GM06990 (cell line): ENCODE measurements at places on chromosomes 16 and 17.

DNA sequence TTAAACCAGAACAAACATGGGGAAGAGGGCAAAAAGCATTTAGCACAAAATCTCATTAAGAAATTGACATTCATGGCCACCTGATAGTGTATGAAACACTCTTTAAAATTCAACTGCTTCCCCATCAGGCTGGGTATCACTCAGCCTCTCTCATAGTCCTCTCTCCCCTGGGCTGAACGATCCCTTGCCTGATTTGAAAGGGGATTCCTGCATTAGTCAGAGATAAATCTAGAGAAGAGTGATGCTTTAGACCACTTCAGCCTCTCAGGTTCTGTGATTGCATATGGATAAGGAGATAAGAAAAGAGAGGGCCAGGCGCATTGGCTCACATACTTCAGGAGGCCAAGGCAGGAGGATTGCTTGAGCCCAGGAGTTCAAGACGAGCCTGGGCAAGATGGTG lies 280.0 kb downstream of the SOX9 start:
- no peak for DNase-seq

DNA sequence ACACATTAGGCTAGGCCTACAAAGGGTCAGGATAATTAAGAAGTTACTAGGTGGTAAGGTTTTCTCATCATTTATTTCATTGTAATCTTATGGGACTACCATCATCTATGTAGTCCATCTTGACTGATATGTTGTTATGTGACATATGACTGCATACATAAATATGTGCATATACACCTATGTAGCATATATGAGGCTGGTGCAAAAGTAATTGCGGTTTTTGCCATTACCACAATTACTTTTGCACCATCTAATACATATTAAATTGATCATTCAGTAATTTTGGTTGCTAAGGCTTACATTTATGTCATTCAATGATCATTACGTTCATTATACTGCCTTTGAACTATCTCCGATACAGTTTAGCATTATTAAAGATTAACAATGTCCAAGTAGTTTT lies 167.8 kb upstream of the AXIN2 start:
- DNase-seq: no peak

DNA sequence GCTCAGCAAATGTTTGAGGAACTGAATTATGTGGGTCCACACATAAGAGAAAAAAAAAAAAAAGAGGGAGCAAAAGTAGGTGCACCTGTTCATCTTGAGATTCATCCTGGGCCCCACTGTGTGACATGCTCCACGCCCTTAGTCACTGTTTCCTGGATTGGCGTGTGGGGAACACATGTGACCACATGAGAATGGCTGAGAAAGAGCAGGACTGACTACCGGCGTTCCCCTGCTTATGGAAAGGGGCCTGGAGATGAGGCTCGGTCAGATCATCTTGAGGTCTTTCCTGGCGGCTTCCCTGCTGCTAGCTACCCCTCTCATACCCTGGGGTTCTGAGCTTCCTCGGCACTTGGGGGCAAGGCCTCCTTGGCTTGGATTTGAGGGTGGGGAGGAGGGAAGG lies 3.9 kb downstream of the DEXI start:
- DNase-seq: no peak

DNA sequence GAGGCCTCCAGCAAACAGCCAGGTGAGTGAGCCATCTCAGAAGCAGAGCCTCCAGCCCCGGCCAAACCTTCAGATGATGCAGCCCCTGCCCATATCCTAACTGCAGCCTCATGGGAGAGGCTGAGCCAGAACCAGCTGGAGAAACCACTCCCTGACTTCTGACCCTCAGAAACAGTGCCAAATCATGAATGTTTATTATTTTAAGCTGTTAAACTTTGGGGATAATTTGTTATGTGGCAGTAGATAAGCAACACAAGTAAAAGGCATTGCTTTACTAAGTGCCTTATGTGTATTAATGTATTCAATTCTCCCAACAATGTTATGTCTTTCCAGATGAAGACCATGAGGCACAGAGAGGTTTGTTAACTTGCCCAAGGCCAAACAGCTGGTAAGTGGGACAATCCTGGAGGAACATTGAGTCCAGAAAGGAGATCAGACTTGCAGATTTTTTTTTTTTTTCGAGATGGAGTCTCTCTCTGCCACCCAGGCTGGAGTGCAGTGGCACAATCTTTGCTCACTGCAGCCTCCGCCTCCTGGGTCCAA lies 59.6 kb downstream of the SOCS1 start:
- no peak for DNase-seq

DNA sequence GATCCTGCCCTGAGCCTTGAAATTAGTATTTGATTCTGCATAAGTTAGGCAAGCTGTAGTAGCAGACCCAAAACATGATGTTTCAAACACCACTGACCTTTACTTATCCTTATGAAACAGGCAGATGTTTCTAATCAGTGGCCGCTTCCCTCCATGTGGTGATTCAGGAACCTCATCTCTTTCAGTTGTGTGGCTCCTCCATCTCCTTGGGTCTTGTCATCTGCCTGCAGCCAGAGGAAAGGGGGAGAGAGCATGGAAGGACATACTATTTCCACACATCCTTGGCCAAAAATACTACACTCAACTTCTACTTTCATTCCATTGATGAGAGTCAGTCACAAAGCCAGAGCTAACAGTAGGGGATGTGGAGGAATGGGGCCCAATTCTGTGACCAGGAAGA lies 41.6 kb upstream of the IRX6 start:
- no peak for DNase-seq

- no peak for DNase-seq
These were observed 8.9 kb upstream of the MYH11 start for GRCh38 chr16:15865742-15866141.

DNA sequence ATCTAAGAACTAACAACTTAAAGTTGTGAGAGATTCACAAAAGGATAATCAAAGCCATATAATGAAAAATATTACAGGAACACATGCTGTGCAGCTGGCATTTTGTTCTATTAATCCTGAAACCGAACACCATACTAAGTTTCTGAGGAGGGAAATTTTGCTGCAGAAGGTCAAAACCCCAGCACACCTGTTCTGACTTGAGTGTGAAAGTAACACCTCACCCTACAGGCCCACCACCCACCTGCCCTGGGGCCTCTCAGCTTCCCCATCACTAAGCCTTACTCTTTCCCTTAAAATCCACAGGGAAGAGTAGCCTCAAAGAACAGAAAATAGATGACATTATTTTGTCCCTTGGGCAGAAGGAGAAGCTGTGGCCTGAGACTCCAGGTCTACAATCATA lies 44.8 kb downstream of the STAT5A start:
- no peak for DNase-seq

DNA sequence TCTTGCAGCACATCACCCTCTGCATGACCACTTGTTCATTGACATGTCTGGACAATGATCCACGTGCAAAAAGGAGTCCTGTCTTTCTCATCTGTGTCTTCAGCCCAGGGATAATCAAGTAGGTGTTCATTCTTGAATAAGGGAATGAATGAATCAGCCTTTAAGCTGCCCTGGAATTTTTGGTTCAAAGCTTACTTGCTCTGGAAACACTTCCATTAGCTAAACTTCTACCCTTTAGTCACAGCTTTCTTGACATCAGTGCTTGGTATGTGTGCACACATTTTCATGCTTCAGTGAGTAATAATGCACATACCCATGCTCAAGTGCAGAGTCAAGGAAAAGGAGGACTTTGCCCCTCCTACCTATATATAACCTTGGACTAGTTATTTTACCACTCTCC lies 103.0 kb upstream of the CDH13 start:
- DNase-seq: no peak

- DNase-seq: no peak
These were observed 51.1 kb downstream of the ADAMTS18 start for GRCh38 chr16:77383606-77384187.

DNA sequence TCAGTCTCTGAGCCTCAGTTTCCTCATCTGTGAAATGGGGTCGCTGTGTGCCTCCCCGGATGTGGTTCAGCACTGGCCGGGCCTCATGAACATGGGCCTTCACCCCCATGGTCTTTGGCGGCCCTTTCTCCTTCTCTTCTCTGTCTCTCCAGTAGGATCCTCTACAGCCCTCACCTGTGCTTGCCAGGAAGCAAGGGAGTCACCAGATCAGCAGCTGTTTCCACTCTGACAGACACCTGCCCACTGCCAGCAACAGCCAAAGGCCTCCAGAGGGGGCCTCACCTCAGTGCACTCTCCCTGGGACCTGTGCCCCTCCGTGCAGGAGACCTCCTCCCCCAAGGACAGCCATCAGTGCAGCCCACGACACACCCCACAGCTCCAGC lies 89.4 kb downstream of the C16orf78 start:
- no peak for DNase-seq

GRCh38 chr17:47726796-47727703 lies 6.0 kb upstream of the TBX21 start:
- DNase-seq: no peak

DNA sequence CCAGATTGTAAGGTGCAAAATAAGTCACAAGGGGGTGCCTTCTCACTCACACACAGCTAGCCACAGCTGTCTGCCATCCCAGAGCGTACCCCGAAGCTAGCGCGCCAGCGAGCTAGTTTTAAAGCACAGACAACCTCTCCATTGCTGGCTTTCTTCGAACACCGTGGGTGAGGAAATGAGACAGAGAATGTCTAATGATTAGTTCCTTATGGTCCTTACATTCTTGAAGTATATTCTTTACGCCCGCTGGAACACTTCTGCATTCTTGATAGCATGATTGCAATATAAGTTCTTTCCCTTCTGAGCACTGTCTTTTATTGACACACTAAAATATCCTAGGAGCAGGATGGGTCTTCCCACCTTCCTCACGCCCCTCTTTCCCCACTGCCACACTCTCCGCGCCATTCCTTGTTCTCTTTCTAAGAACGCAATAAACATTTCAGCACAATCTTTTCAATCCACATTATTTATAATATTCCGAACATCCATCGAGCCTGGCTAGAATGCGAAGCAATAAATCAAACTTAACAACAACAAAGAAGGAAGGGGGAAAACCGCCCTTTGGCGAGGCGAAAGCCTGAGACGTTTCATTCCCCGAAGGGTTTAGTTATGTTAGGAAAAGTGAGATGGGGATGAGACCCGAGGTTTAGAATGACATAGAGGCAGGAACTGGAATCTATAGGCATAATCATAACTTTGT lies 251.3 kb downstream of the NTN1 start:
- DNase-seq: no peak

- no peak for DNase-seq
These were observed 3.3 kb downstream of the MEAK7 start for GRCh38 chr16:84501077-84501735.

GRCh38 chr16:49964973-49965372 lies 60.1 kb upstream of the CNEP1R1 start:
- no peak for DNase-seq

- no peak for DNase-seq
These were observed 25.4 kb downstream of the CCR7 start for GRCh38 chr17:40539711-40540411.

- no peak for DNase-seq
These were observed 55.8 kb upstream of the GSE1 start for GRCh38 chr16:85557083-85557970.

DNA sequence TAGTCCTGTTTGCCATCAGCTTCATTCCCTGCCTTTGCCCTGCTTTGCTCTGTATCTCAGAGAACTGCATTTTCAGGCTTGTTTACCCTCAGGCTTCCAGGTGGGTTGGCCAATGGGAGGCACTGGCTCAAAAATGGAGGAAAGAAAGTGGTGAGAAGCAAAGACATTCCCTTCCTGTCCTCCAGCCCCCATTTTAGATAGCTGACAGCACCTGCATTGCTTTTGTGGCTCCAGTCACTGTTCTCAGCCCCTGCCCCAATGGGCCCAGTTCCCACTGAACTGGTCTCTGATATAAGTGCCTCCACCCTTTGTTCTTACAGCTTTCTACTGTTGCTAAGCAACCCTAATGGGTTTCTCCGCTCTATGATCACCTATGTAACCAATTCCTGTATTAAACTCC lies 19.4 kb upstream of the SDK2 start:
- no peak for DNase-seq

DNA sequence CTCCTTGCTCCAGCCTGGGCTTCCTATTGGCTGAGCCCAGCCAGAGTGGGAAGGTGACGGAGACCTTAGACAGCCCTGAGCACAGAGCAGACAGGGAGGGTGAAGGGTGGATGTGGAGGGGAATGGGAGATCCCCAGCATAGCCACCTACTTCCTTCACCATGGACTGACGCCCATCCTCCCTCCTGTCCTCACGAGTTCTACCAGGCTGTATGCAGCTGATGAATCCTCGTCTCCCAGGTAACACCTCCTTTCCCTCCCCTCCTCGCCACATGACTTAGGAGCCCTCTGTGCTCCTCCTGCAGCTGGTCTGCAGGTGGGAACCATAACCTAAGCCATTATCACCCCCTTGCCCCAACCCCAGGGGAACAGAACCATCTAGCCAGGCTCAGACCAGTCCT lies 9.0 kb upstream of the CRHR1 start:
- DNase-seq: no peak

DNA sequence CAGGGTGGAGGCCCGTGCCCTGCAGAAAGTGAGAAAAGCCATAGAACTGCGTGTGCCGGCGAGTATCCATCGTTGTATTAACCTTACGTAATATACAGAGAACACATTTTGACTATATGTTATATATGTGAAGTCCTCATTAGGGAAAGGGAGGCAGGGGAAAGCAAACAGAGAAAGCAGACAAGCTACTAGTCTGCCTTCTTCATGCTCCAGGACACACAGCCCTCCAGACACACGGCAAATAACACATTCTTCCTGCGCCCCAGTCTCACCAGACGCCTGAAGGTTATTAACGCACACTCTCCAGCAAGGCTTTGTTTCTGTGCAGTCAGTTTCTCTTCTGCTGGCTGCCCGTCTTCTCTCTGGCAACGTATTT lies 28.8 kb downstream of the PRDM7 start:
- no peak for DNase-seq

GRCh38 chr16:58338205-58338604 lies 43.4 kb upstream of the PRSS54 start:
- no peak for DNase-seq

- DNase-seq: no peak
These were observed 126.0 kb upstream of the ERCC4 start for GRCh38 chr16:13793841-13794409.

DNA sequence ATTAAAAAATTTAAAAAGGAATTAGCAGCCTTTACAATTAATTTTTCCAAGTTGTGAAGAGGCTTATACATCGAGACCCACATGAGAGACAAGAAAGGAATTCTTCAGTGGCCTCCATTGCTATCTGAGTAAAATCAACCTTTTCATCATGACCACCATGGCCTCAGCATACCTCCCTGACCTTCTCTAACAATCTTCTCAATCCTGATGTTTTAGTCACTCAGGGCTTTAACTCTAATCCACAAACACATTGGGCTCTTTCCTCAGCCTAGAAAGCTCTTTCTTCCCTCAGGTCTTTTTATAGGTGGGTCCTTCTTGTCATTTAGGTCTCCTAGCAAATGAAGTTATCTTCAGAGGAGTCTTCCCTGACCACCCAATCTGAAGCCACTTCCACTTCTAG lies 46.4 kb downstream of the SPOP start:
- DNase-seq: no peak

GRCh38 chr16:49498264-49498663 lies 124.7 kb downstream of the C16orf78 start:
- no peak for DNase-seq
